CD4-positive, alpha-beta T cell treated with Interleukin-12 subunit alpha and Interleukin-12 subunit beta, for 1 hour (primary cell): ENCODE measurements at places on chromosomes 12 and 14.

DNA sequence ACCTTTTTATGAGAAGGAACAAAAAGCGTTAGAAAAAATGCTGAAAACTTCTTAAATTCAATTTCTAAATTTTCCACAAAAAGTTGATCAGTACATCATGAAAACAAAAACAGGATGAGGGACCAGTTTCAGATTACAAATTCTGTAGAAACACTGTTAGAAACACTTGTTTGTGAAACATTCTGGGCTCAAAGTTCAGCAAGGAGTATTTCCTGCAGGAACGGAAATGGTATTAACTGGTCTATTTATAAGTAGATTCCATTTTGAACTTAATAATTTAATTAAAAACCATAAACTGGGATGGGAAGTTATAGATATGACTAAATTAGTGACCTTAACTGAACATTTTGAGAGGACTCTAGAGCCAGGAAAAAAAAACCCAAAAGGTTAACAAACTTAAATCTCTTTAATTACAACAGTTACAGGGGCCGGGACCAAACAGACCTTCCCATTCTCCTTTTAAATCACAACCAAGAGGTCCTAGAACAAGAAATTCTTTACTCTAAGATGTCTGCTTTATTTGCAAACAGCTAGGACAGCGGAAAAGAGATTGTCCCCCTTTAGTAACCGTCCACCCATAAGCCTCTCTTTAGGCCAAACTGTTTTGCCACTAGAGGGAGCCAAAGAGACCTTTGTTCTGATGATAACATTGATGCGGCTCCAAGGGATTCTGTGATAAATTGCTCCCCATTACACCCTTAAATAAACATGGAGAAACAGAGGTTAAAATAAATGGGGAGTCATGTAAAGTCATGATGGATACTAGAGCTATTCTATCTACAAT lies 69.0 kb upstream of the RERGL start:
- DNase-seq, result peak; percentile 46

DNA sequence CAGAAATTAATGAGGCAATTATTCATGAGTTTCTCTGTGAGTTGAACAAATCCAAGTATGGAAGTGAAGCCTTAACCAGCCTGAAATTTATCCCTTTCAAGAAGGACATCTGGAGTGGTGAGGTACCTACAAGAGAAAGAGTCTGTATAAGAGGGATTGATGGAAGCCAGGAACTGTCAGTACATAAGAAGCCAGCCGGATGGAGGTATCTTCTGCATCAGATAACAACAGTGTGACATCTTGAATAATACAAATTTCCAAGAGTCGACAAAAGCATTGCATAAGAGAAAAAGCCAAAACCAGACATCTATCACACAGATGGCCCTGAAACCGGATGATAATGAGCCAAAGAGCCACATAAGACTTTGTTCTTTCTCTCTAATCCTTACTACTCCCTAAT lies 781.2 kb downstream of the FLRT2 start:
- DNase-seq, result no peak

DNA sequence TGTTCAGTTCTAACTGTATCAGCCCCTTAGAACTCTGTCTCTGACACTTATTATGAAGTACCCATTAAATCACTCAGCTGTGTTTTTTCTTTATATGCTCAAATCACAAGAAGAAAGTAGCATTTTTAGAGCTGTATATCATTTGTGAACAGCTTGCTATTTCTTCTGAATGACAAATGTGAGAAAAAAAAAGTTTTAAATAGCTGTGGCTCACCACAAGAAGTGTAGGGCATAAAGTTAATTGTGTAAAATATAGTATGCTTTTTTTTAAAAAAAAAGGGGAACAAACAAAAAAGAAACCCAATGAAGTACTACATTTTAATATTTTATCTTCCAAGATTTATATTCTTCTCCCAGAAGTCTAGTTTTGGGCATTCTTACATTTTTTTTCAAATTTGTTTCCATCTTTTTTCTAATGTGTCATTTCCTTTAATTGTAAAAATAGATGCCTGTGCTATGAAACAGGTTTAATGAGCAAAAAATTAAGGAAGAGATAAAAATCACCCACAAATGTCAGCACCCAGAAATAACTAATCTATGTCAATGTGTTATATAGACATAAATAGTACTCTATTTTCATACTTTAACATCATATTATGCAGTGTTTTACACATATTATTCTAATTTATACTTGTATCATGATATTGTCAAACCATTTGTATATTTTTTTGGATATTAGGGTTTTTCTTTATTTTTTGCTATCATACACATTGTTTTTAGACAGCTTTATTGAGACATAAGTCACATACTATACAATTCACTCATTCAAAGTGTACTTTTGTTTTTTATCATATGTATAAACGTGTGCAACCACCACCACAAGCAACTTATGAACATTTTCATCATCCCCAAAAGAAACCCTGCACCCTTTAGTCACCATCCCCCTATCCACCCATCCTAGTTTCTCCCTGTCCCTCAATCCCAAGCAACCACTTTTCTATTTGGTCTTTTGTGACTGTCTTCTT lies 22.4 kb upstream of the LRRK2 start:
- DNase-seq, result no peak

- DNase-seq, result no peak
Measured at GRCh38 chr14:100297320-100298300, 8.6 kb downstream of the SLC25A29 start.

DNA sequence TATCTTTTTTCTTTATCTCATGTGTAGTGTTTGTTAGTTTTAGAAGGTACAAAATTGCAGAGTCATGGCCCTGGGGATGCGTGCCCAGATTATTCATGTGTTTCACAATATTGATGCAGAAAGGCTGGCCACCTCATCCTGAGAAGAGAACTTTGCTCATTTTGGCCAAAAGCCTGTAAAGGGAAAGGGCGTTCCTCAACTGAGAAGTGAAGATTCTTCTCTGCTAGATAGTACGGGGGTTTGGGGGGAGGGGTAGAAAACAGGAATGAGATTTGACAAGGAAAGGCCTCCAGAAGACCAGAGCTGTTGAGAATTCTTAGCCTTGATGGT lies 1.7 kb downstream of the MGST1 start:
- DNase-seq, result no peak

DNA sequence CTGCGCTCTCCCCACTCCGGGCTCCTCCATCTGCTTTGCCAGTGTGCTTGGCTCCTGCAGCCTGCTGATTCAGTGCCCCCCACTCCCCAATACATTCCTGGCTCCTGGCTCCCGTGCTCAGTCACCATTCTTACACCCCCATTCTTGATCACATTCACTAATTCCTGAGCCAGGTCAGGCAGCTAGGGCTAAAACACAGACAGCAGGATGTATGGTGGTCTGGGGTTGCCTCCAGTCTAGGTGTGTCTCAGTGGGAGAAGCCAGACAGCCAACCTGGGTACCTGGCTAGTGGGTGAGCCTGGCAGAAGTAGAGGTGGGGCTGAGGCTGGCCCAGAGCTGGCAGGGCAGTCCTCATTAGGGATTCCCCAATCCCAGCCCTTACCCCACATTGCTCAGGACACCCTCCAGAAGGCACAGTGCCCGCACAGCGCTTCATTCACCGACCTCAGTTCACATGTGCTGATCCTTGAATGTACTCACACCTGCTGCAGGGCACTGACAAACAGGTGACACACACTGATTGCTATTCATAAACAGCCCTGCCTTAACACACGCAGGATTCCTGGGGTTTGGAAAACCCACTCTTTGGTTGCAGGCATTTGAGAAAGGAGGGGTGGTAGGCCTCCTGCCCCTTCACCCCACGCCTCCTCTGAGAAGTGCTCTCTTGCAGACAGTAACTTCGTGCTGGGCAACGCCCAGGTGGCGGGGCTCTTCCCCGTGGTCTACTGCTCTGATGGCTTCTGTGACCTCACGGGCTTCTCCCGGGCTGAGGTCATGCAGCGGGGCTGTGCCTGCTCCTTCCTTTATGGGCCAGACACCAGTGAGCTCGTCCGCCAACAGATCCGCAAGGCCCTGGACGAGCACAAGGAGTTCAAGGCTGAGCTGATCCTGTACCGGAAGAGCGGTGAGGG lies 1.7 kb downstream of the KCNH3 start:
- no peak for DNase-seq

DNA sequence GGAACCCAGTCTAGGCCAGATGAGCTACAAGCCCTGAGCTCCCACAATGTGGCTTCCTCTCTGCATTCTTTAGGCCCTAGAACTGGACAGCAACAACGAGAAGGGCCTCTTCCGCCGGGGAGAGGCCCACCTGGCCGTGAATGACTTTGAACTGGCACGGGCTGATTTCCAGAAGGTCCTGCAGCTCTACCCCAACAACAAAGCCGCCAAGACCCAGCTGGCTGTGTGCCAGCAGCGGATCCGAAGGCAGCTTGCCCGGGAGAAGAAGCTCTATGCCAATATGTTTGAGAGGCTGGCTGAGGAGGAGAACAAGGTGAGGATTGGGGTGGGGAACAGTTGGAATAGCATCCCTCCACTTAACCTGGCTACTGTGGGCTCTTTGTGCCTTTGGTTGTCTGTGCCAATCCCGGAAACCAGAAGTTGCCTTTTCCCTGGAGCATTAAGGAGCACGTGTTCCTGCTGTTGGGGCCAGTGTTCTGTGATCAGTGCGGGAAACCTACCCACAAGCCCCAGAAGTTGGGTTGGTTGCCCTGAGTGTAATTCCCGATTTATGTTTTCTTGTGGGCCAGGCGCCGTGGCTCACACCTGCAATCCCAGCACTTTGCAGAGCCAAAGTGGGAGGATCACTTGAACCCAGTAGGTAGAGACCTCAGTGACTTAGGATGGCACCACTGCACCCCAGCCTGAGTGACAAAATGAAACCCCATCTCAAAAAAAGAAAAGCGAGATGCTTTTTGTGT lies 6.4 kb downstream of the FKBP4 start:
- DNase-seq, result no peak

DNA sequence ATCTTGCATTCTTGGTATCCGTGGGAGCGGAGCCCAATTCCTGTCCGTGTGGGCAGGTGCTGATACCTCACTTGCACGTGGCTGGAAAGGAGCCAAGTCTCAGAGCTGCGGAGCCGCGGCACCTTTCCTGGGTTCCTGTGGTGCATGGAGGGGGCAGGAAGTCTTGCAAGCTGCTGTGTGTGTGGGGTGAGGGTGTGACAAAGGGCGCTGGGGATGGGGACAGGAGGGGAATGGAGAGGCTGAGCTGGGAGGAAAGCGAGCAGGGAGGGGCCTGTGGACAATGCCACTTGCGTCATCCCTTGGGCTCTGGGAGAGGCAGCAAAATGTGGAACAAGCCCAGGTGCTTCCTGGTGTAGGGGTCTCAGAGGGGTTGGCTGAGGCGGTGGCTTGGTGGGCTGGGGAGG lies 86.7 kb downstream of the CALM1 start:
- peak; percentile 38 for DNase-seq

GRCh38 chr12:131984334-131984733 lies 34.6 kb downstream of the EP400 start:
- DNase-seq, result no peak

GRCh38 chr12:59744564-59744963 lies 148.7 kb downstream of the SLC16A7 start:
- DNase-seq, result no peak

GRCh38 chr14:66498311-66498710 lies 9.6 kb upstream of the GPHN start:
- no peak for DNase-seq

DNA sequence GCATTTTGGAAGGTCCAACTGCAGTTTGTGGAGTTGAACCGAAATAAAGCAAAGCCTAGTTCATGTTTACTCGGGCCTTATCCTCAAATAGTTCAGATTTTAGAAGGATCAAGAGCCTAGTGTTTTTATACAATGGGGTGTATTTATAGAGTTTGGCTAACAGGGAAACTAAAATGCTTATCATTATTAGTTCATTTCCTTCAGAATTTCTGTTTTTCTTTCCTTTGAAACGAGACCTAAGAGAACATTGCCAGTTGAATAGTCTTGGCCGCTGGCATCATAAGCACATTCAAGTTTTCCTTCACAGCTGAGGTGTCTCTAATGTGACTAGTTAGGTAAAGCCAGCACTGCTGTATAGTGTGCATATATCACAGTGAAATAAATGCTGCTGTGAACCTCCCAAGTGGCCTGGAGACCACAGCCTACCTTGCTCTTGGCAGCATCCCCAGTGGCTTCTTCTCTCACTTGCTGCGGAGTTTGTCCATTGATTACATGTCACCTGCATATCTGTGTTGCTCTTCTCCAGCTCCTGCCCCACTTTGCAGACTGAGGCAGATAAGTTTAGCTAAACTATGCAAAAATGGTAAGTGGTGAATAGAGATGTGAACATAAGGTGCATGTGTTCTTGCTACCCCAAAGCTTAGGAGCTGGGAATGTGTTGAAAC lies 88.8 kb downstream of the ANO6 start:
- no peak for DNase-seq

DNA sequence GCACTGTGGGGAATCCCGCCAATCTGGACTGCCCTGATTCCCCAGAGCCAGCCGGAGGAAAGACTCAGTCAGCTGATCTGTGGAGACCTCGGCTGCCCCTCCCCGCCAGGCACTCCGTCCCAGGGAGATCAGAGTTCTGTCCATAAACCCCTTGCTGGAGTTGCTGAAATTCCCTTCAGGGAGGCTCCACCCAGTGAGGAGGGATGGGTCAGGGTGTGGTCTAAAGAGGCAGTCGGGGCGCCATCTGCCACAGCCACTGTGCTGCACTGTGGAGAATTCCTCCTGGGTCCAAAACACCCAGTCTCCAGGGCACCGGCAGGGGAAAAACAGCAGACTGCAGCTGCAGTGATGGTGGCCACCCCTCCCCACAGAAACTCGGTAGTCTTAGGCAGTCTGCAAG lies 1922.3 kb upstream of the FLRT2 start:
- no peak for DNase-seq
